NCI-H2227 treated with DMSO at 0.1 percent for 48 hours (cell line): ENCODE measurements at places on chromosomes 4 and X.

GRCh38 chrX:101785142-101785541 lies 125.5 kb upstream of the ARMCX2 start:
- no peak for DNase-seq

DNA sequence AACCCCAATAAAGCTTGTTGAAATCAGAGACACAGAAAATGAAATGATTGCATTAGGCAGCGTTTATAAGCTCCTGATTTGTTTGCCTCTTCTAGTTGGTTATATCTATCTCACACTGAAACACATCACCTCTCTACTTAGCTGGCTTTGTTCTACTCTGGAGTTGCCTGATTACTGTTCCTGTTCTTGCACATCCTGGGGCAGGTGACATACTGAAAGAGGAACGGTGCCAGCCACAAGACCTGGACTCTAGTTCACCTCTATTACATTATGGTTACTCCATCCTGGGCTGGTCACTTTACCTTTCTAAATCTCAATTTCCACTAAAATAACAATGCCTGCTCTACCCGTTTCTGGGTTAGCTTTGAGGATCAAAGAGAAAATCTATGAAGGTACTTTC lies 47.9 kb downstream of the TRIM2 start:
- no peak for DNase-seq

- no peak for DNase-seq
Measured at GRCh38 chrX:108438110-108438623, at the start of gene COL4A6. COL4A6 (minus strand) TSS chrX:108438422; CDS start chrX:108438196, 226 bp downstream.

GRCh38 chr4:1793496-1793840 lies 375 bp downstream of the FGFR3 start:
- no peak for DNase-seq

GRCh38 chr4:89024051-89024675 lies 32.8 kb downstream of the FAM13A start:
- DNase-seq: peak; percentile 58

DNA sequence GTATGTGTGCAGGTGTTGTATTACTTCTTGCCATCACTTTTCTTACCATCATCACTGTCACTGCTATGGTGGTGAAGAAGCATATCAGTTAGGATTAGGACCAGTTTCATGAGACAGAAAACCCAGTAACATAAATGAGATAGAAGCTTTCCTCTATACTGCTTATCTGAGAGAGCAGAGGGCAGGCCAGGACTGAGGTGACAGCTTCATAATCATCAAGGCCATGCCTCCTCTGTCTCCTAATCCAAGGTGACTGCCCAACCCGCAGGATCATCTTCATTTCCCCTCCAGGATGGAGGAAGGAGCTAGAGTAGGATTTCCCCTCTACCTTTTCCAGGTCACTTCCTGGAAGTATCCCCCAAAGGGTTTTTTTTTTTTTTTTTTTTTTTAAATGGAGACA lies 35.4 kb downstream of the TMEM131L start:
- DNase-seq: no peak

GRCh38 chr4:136935305-136935704 lies 597.0 kb downstream of the PCDH18 start:
- DNase-seq: no peak

GRCh38 chrX:6228720-6229119 lies at the start of gene NLGN4X:
NLGN4X (minus strand) TSS chrX:6228867; CDS start chrX:6151466, 77,401 bp downstream.
- no peak for DNase-seq

- DNase-seq: no peak
Measured at GRCh38 chr4:42638993-42639392, 17.9 kb downstream of the ATP8A1 start.

DNA sequence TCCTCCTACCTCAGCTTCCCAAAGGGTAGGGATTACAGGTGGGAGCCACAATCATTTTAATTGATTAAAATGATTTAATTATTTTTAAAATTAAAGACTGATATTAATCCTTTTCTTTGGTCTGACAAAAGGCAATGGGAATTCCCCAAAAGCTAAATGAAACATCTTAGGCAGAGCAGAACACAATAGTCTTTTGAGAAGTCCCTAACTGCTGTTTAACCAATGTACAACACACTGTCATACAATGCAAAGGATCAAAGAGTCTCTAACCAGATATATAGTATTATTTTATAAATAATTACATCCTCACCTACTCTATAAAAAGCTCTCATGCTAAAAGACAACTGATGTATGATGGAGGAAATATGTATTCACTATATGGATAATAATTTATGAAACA lies 47.0 kb downstream of the THAP9 start:
- no peak for DNase-seq

- no peak for DNase-seq
Measured at GRCh38 chr4:150949342-150949741, 65.7 kb downstream of the LRBA start.

DNA sequence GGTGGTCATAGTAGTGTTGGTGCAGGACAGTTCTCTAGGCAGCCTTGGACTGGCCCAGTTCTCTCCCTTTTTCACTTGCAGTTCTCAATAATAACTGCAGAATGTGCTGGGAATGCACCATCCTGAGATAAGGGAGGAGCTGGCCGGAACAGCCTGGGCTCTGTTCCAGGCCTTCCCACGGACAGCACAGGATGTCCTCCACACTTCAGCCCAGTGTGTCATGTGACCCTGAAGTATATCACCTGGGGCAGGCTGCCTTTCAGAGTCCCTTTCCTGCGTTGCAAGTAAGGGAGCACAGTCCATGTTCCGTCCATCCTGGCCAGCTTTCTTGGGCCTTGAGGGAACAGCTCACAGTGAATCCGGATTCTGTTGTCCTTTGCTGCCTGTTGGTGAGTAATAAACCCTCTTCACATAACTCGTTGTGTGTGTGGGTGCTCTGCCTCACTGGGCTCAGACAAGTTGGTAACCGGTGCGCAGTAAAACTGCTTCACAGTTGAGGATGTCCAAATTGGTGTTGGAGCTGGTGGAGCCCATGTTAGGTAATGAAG lies 32.3 kb upstream of the BBS12 start:
- DNase-seq: no peak

- no peak for DNase-seq
Measured at GRCh38 chr4:95439071-95439470, 109.7 kb downstream of the UNC5C start.

- no peak for DNase-seq
Measured at GRCh38 chr4:168708108-168708507, 211.3 kb downstream of the PALLD start.

GRCh38 chr4:126799416-126799815 lies 833.3 kb upstream of the INTU start:
- no peak for DNase-seq

- DNase-seq: no peak
Measured at GRCh38 chrX:134443461-134443860, 16.5 kb upstream of the HPRT1 start.
